ENCODE measurements at places on chromosomes 5 and 9.

GRCh38 chr9:119802621-119803020, 433.4 kb upstream of the BRINP1 start:
- no peak for DNase-seq

DNA sequence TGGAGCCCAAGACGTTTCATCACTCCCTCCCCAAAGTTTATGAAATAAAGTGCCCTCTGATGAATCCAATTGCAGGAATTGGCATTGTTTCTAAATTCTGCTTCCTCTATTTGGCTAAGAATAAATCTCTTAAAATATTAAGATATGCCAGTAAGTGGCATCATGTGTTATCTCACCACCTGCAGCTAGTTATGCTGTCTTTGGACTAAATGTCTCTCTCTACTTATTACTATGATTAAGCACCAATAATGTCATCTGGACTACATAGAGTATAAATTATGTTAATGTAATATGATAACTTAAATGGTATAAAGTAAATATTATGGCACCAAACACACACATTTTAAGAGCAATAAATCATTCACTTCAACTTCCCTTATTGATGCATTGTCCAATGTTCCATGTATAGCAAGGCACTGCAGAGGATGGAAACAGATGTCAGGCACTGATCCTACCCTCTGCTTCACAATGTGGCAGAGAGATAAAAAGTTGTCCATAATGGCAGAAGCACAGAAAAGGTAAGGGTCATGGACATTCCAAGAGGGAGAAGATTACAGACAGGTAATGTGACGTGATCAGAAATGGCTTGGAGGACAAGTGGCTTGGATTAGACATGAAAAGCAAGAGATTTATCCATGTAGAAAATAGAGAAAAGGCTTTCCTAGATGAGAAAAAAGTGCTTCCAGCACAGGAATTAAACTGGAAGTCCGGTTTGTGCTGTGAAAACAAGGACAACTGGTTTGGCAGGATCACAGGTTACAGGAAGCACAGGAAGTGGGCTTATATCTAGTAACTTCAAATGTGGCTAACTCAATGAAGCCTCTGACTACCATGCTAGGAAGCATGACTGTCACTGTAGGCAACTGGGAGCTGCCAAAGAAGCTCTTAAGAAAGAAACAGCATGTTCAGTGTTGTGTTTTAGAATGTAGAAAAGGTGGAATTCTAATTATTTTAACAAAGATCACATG, 26.7 kb downstream of the MARCHF11 start:
- DNase-seq: no peak

DNA sequence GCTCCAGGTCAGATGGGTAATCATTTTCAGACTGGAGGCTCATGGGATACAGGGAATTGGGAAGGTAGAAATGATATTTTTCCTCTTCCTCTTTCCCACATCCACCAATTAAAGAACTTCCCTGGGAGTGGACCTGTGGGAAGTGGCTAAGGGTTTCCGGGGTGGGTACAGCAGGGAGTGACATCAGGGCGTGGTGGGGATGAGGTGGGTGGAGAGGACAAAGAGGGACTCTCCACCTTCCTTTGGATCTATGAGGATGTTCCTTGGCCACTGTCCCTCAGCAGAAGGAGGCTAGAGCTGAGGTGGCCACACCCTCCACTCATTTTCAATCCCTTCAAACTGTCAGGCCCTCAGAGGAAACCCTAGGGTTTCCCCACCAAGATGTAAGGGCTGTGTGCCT, 54.7 kb downstream of the IRF1 start:
- no peak for DNase-seq

DNA sequence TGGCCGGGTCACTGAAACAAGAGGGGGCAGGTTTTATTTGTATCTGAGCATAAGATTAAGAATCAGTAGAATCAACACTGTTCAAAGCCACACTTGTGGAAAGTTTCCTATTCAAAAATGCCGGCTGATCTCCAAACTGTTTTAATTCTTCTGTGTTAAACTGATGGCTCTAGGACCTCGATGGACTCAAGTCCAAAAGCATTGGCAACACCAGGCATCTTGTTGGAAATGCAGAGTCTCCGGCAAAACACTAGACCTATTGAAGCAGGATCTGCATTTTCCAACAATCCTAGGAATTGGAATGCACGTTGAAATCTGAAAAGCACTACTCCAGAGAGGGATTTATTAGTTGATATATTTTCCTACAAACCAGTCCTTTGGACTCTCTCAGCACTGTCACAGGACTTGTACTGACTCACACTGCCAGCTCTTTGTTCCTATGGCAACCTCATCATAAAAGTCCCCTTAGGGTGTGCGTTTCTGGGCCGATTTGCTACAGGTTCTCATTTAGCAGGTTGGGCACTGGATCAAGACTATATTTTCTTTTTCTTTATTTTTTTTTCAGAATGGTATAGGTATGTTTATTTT, 48.1 kb upstream of the PCA3 start:
- DNase-seq: no peak

DNA sequence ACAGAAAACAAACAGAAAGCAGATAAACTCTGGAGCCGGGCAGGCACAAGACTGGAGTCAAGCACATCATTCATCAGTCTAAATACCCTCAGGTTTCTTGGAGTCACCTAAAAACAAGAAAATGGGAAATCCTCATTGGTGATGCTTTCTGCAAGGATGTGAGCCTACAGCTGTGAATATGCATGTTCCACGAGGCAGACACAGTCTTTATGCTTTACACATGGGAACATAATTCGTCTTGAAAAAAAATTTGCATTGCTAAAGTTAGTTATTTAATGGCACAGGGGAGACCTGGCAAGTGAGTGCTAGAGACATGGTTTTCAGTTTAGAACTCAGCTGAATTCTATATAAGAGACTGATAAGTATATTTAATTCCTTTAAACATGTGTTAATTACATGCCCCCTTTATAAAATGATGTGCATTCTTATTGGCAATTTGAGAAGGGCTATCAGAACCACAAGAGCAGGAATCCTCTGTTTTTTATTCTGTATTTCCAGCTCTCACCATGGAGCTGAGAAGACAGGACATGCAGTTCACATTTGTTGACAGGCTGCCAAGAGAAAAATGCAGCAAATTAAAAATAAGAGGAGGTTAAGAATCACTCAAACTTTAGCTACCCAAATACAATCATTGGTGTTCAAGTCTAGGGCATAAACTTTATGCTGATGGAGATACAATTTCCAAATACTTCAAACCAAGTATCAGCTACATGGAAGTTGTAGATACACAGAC, 438.0 kb upstream of the MPDZ start:
- DNase-seq: no peak

All from activated CD4-positive, alpha-beta T cell treated with anti-CD3 and anti-CD28 coated beads, Interleukin-2, amount 50 U/mL, for 24 hours (primary cell).